ENCODE measurements at places on chromosomes 5 and 9. TPM values are rescaled to one million over a fixed set of nuclear protein-coding genes. Genes with fewer than 3 reads are reported as not detected.
A peak's percentile ranks its signal among the peaks of the same experiment; 100 is the strongest.

DNA sequence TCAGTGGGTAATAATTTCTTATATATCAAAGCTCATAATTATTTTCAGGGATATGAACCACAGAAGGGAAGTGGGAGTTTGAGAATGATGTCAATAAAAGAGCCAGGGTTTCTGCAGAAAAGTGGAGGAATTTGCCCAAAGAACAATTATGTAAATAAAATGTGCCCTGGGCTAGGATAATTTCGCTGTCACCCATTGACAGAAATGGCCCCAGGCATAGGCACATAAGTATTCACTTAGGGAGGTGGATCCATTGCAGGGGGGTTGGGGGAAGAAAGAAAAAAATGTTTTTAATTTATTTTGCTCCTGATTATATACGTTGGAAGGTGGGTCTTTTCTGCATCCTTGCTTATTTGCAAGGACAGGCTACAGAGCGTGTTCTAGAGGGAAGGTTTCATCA is 135.1 kb upstream of the IRX2 start:
- no peak overlapping the region for H3K4me3 ChIP-seq
- no peaks in the 10 kb centered on the region for H3K36me3 ChIP-seq
- H3K27me3 ChIP-seq, result no peaks in the 10 kb centered on the region
- H3K4me1 ChIP-seq, result no peaks in the 10 kb centered on the region
- no peak for DNase-seq
- no peak overlapping the region for H3K27ac ChIP-seq

DNA sequence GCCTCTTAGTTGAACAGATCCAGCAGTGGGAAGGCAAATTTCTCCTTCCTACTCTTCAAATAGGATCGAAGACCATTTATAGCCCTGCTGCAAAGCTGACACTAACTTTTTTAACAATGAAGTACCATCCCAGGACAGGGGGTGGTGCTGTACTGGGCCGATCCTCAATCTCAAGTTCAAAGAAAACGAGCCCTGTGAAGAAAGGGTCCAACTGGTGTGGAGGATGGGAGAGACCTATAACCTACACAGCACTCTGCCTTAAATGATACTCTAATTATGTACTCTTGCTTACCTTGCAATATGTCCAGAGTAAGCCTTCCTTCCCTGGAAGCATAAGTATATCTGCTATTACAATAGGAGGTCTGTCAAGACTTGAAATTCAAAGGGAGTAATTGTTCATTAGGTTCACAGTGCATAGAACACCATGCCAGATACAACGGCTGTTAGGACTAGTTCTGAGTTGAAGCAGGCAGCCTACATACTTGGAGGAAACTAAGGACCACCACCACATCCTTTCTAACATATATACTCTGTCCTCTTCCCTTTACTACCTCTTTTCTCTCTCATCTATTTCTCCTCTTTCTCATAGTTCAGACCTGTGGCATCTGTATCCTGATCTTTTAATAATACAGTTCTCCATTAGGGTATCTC is 6.2 kb downstream of the ETF1 start:
- peaks cover 46% of the 10 kb centered on the region for H3K36me3 ChIP-seq
- no peak overlapping the region for H3K4me3 ChIP-seq
- no peaks in the 10 kb centered on the region for H3K27me3 ChIP-seq
- H3K4me1 ChIP-seq, result peaks cover 35% of the 10 kb centered on the region
- no peak for DNase-seq
- H3K27ac ChIP-seq, result no peak overlapping the region

DNA sequence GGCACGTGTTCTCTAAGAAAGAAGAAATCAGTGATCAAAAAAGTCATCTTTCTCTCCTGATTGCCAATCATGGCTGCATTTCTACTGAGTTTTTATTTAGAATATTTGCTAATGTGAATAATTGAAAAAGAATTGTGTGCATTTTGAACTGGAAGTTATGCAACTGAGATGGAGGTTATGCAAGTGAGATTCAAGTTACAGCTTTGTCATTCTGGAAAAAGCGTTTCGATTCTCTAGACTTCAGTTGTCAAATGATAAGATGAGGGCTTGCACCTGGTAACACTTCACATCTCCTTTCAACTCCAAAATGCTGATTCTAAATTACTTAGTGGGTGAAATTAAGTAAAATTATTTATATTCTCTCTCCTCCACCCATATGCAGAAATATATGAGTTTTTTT is 36.4 kb downstream of the C6 start:
- no peaks in the 10 kb centered on the region for H3K4me1 ChIP-seq
- no peaks in the 10 kb centered on the region for H3K36me3 ChIP-seq
- DNase-seq, result no peak
- no peak overlapping the region for H3K4me3 ChIP-seq

DNA sequence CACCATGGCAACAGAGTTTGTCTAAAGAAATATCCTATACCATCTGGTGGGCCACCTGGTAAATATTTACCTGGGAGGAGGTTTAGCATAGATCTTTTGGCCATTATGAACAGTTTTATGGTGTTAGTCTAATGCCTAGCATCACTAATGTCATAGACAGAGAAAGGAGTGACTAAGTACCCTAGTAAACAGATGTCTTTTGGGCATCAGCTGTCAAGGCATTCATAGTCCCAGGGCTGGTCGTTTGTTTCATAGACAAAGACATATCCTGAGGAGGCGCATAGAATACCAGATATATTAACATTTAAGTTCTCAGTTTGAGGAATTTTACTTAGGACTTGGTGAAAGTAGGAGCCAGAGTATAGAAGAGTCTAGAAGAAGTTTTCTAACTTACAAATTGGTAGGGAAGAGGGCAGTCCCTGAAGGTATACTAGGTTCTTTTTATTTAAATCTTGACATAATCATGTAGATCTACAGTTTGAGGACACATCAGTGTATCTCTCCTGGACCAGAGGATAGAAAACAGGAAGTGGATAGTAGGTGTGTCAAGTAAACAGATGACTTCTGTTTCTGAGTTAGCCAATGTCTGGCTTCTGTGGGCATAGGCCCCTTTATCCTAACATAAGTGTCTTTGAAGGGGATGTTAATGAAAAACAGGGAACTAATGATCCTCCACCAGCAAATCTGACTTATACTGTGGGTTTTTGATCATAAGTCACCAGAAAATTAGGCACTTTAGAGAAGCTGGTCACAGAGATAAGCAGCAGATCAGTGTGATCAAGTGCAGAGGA is 105.0 kb upstream of the PRSS3 start:
- H3K36me3 ChIP-seq, result no peaks in the 10 kb centered on the region
- H3K4me3 ChIP-seq, result no peak overlapping the region
- no peaks in the 10 kb centered on the region for H3K4me1 ChIP-seq

GRCh38 chr9:113591899-113592625 is 128.5 kb downstream of the RGS3 start:
- DNase-seq, result no peak
- peaks cover 5% of the 10 kb centered on the region for H3K4me1 ChIP-seq
- no peaks in the 10 kb centered on the region for H3K27me3 ChIP-seq
- H3K4me3 ChIP-seq, result no peak overlapping the region
- H3K36me3 ChIP-seq, result no peaks in the 10 kb centered on the region
- no peak overlapping the region for H3K27ac ChIP-seq

- H3K27ac ChIP-seq, result no peak overlapping the region
- no peak for DNase-seq
- H3K4me1 ChIP-seq, result no peaks in the 10 kb centered on the region
- H3K4me3 ChIP-seq, result no peak overlapping the region
Measured at GRCh38 chr5:147485046-147485445, 24.8 kb downstream of the DPYSL3 start.

DNA sequence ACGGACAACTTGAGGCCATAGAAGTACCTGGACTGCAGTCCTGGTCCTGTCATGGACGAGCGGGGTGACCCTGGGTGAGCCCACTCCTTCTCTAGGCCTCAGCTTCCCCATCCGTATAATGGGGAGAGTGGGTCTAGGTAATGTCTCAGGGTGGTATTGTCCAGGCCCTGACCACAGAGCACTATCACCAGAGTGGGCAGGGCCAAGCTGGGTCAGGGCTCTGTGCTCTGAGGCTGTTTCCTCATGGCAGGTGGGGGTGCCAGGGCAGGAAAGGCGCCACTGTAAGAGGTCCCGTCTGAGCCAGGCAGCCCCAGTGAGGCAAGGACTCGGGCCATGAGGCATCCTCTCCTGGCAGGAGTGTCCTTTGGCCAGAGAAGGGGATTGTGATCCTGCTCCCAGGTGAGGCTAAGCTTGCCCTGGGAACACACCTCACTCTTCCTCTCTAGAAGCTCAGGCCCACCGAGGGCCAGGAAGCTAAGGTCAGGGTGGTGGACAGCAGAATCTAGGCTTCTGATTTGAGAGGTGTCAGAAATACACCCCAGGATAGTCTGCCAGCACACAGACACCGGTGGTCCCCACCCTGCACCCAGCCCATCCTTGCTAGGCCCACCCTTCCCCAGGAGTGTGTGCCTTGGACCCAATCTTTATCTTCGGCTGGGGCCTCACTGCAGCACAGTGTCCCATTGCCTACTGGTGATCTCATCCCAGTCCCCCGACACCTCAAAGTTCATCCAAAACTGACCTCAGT is 1.5 kb upstream of the MYOZ3 start:
- no peak for DNase-seq
- H3K4me1 ChIP-seq, result peaks cover 9% of the 10 kb centered on the region
- no peaks in the 10 kb centered on the region for H3K36me3 ChIP-seq
- no peak overlapping the region for H3K27ac ChIP-seq
- H3K27me3 ChIP-seq, result no peaks in the 10 kb centered on the region

DNA sequence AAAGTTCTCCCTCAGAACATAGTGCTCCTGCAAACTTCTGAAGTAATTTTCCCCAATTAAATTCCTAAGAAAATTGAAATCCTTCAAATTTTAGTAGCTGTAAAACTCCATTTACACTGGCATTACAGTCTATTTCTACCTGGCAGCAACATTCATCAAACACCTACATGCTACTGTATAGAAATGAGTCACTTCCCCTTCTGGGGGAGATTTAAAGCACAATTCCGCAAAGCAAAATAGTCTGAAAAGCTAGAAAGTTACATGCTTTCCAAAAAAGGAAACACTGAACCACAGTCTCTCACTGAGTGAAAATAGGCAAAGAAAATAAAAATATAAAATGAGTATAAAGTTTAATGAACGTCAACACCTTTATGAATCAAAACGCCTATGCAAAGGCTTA is 43.3 kb downstream of the MCTP1 start:
- H3K27me3 ChIP-seq, result peaks cover 8% of the 10 kb centered on the region
- no peaks in the 10 kb centered on the region for H3K36me3 ChIP-seq
- no peak overlapping the region for H3K4me3 ChIP-seq
- DNase-seq, result no peak
- H3K27ac ChIP-seq, result no peak overlapping the region
- no peaks in the 10 kb centered on the region for H3K4me1 ChIP-seq

DNA sequence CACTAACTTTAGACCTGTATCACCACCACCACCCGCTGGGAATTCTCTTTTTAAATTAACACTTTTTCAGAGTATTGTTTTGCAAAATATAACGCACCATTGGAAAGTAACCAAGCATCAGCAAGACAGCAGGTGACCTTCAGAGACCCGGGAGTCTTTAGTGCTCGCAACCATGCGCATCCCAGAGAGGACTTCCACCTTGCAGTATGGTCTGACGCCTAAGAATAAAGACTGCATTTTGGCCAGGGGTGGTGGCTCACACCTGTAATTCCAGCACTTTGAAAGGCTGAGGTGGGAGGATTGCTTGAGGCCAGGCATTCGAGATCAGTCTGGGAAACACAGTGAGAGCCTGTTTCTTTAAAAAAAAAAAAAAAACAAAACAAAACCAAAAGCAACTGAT is 113.8 kb downstream of the MED27 start:
- no peaks in the 10 kb centered on the region for H3K4me1 ChIP-seq
- no peaks in the 10 kb centered on the region for H3K36me3 ChIP-seq
- H3K27me3 ChIP-seq, result no peaks in the 10 kb centered on the region
- no peak overlapping the region for H3K27ac ChIP-seq
- no peak for DNase-seq

DNA sequence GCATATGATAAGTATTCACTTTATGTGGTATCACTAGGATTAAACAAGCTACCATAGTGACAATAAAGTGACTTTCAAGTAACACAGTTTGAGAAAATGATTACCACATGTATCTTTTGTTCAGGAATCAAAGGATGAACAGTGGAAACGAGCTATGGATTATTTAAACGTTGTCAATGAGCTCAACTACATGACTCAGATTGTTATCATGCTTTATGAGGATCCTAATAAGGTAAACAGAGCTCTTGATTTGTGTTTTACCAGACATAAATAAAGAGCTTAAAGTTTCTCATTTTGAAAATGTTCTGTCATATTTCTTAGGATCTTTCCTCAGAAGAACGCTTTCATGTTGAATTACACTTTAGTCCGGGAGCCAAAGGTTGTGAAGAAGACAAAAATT is 57.4 kb downstream of the PPIP5K2 start:
- no peaks in the 10 kb centered on the region for H3K4me1 ChIP-seq
- H3K27me3 ChIP-seq, result no peaks in the 10 kb centered on the region
- no peak for DNase-seq
- H3K36me3 ChIP-seq, result peaks cover 10% of the 10 kb centered on the region
- H3K4me3 ChIP-seq, result no peak overlapping the region
- no peak overlapping the region for H3K27ac ChIP-seq

- peak overlapping the region; percentile 14 for H3K27ac ChIP-seq
- H3K27me3 ChIP-seq, result no peaks in the 10 kb centered on the region
- H3K4me3 ChIP-seq, result no peak overlapping the region
- no peak for DNase-seq
- H3K4me1 ChIP-seq, result peaks cover 44% of the 10 kb centered on the region
Measured at GRCh38 chr5:140293849-140294100, 9.1 kb downstream of the PFDN1 start.

GRCh38 chr9:132795511-132796303 is 82.4 kb downstream of the AK8 start:
- no peaks in the 10 kb centered on the region for H3K36me3 ChIP-seq
- no peak overlapping the region for H3K4me3 ChIP-seq
- no peaks in the 10 kb centered on the region for H3K27me3 ChIP-seq
- peaks cover 2% of the 10 kb centered on the region for H3K4me1 ChIP-seq
- no peak for DNase-seq
- no peak overlapping the region for H3K27ac ChIP-seq

- DNase-seq, result no peak
- no peaks in the 10 kb centered on the region for H3K27me3 ChIP-seq
- no peak overlapping the region for H3K27ac ChIP-seq
Measured at GRCh38 chr5:5699062-5699461, 276.6 kb downstream of the ICE1 start.

DNA sequence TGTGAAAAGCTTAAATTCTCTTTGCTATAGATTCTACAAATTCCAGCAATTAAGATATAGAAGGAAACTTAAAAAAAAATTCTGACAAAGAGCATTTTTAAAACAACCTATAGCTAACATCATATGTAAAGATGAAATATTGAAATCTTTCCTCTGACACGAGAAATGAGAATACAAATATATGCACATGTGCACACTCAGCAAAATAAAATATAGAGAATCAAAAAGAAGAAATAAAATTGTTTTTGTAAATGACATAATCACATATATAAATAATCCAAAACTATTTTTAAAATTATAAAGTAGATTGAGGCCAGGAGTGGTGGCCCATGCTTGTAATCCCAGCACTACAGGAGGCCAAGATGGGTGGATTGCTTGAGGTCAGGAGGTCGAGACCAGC is 265.1 kb downstream of the IRX2 start:
- no peaks in the 10 kb centered on the region for H3K36me3 ChIP-seq
- H3K4me1 ChIP-seq, result no peaks in the 10 kb centered on the region
- H3K27me3 ChIP-seq, result no peaks in the 10 kb centered on the region
- no peak overlapping the region for H3K4me3 ChIP-seq
- no peak overlapping the region for H3K27ac ChIP-seq

ITK gene
- total RNA-seq, result 0.26 TPM

RLN2 gene
- total RNA-seq, result not detected

Data from Panc1 (cell line).